ENCODE measurements at places on chromosomes 2 and 18. TPM values are rescaled to one million over a fixed set of nuclear protein-coding genes. Genes with fewer than 3 reads are reported as not detected.

Gene RAD51AP2
- total RNA-seq = not detected

Gene SOX11
- total RNA-seq = under 0.01 TPM

Gene IWS1
- total RNA-seq = 34.2 TPM

Gene PLB1
- total RNA-seq = 2.0 TPM

Gene RFTN2
- total RNA-seq = 3.6 TPM

Gene IL1F10
- total RNA-seq = not detected

Gene DSEL
- total RNA-seq = 156 TPM

Gene MOCOS
- total RNA-seq = 5.5 TPM

Gene COL6A3
- 2,183 TPM for total RNA-seq

Gene OTOS
- total RNA-seq = 1.2 TPM

Gene CCDC68
- 4.6 TPM for total RNA-seq

Gene DHRS9
- not detected for total RNA-seq

Gene GPR155
- total RNA-seq = 7.1 TPM

Gene CCDC85A
- 0.66 TPM for total RNA-seq

Gene SNED1
- total RNA-seq = 52.9 TPM

Gene UGT1A9
- total RNA-seq = not detected

Measured in smooth muscle cell of trachea (primary cell).